ENCODE measurements at places on chromosomes 3 and 15. TPM values are rescaled to one million over a fixed set of nuclear protein-coding genes. Genes with fewer than 3 reads are reported as not detected.
A peak's percentile ranks its signal among the peaks of the same experiment; 100 is the strongest.

The SLC27A2 gene
- total RNA-seq: 1.3 TPM

The SENP8 gene
- total RNA-seq: 0.93 TPM

The ICE2 gene
- 66.4 TPM for total RNA-seq

The HDC gene
- not detected for total RNA-seq

The KNG1 gene
- not detected for total RNA-seq

The DAZL gene
- 0.51 TPM for total RNA-seq

The GP5 gene
- total RNA-seq: 1.3 TPM

- H3K4me3 ChIP-seq: no peak overlapping the region
- no peak overlapping the region for H3K27ac ChIP-seq
- DNase-seq: no peak
- no peaks in the 10 kb centered on the region for H3K27me3 ChIP-seq
These were observed 32.4 kb downstream of the PEAK1 start for GRCh38 chr15:77387365-77388105.

GRCh38 chr15:63089260-63090043 lies 32.2 kb upstream of the LACTB start:
- H3K36me3 ChIP-seq: no peaks in the 10 kb centered on the region
- H3K27ac ChIP-seq: no peak overlapping the region
- no peak overlapping the region for H3K4me3 ChIP-seq
- H3K4me1 ChIP-seq: peaks cover 9% of the 10 kb centered on the region
- no peak for DNase-seq
- peaks cover 6% of the 10 kb centered on the region for H3K27me3 ChIP-seq

- H3K36me3 ChIP-seq: peaks cover 24% of the 10 kb centered on the region
- no peak overlapping the region for H3K27ac ChIP-seq
- no peak overlapping the region for H3K4me3 ChIP-seq
- DNase-seq: peak; percentile 87
- no peaks in the 10 kb centered on the region for H3K27me3 ChIP-seq
These were observed 157.3 kb upstream of the BHLHE40 start for GRCh38 chr3:4821975-4822374.

GRCh38 chr3:156291272-156292123 lies 171.1 kb downstream of the KCNAB1 start:
- peak overlapping the region; percentile 34 for H3K4me3 ChIP-seq
- no peak overlapping the region for H3K27ac ChIP-seq
- H3K4me1 ChIP-seq: peaks cover 17% of the 10 kb centered on the region
- no peaks in the 10 kb centered on the region for H3K36me3 ChIP-seq

DNA sequence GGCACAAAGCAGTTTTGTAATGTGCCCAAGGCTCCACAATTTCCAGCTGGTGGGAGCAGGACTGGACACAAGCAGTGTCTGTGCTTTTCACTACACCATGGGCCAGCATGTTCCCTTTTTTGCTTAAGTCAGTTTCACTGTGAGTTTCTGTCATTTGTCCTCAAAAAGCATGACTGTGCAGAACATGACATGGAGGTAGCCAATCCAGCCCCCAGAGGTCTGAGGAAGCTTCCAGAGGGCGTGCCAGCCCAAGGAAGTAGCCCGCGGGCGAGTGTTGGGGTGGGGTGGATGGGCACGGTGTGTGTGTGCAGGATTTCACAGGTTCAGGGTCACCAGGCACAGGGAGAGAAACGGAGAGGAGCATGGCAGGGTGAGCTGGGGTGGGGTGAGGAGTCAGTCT lies 8.0 kb upstream of the EEFSEC start:
- no peak overlapping the region for H3K27ac ChIP-seq
- H3K36me3 ChIP-seq: no peaks in the 10 kb centered on the region
- DNase-seq: no peak

- no peaks in the 10 kb centered on the region for H3K27me3 ChIP-seq
- H3K36me3 ChIP-seq: no peaks in the 10 kb centered on the region
- H3K4me1 ChIP-seq: no peaks in the 10 kb centered on the region
- no peak overlapping the region for H3K27ac ChIP-seq
- DNase-seq: no peak
These were observed 215.8 kb downstream of the RYR3 start for GRCh38 chr15:33526532-33526931.

DNA sequence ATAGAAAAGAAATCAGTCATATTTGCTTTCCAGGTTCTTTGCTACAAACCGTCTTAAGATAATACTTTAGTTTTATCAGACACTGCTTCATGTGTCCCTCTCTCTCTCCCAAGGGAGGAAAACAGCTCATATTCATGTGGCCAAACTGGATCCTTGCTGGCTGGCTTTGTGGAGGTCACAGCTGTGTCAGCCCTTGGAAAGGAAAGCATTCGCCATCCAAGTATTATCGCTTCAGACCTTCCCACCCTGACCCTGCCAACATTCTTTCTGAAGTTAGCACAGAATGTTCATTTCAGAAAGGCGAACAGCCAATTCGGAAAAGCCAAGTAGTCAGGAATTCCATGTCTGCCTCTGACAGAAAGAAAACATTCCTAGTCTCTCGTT lies 213.6 kb downstream of the FEZF2 start:
- no peak for DNase-seq
- no peaks in the 10 kb centered on the region for H3K27me3 ChIP-seq
- no peak overlapping the region for H3K4me3 ChIP-seq
- no peaks in the 10 kb centered on the region for H3K4me1 ChIP-seq
- peak overlapping the region; percentile 60 for H3K27ac ChIP-seq
- no peaks in the 10 kb centered on the region for H3K36me3 ChIP-seq

GRCh38 chr3:31157047-31157694 lies 262.7 kb upstream of the GADL1 start:
- no peak for DNase-seq
- no peaks in the 10 kb centered on the region for H3K27me3 ChIP-seq
- no peak overlapping the region for H3K27ac ChIP-seq
- H3K4me3 ChIP-seq: no peak overlapping the region

DNA sequence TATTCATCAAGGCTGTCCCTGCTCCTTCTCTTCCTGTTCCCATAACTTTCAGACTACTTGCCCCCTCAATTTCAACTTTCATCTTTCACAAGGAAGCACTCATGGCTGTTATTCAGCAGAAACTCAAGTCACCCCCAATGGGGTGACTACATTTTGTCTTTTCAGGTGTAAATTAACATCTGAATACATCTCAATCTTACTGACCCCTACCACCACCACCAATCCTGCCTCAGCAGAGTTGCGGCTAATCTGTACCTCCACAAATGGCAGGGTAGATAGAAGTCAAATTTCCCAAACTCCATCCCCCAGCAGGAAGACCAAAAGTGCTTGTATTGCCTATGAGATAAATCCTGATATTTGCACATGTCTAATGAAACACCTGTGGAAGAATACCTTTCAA lies 19.2 kb downstream of the SOX2 start:
- no peak overlapping the region for H3K4me3 ChIP-seq
- no peak overlapping the region for H3K27ac ChIP-seq
- H3K4me1 ChIP-seq: peaks cover 19% of the 10 kb centered on the region
- DNase-seq: no peak

DNA sequence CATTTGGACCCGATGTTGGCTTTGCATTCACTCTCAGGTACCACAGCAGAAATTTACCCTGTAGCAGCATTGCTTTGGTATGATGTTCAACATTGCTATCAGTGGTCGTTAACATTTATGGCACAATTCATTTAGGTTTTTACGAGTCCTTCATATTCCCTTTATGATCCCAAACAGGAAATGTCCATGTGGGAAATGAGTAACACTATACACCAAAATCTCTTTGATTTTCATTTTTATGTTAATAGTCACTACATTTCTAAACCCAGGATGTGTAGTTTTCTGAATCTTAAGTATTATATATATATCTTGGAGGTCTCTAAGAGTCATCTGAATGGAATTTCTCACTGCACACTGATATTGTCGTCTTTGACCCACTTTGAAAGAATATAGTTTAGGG lies 78.5 kb upstream of the RBMS3 start:
- H3K36me3 ChIP-seq: no peaks in the 10 kb centered on the region
- no peak overlapping the region for H3K27ac ChIP-seq
- H3K4me3 ChIP-seq: no peak overlapping the region

GRCh38 chr15:70720228-70721016 lies 42.9 kb downstream of the UACA start:
- no peak for DNase-seq
- H3K27me3 ChIP-seq: no peaks in the 10 kb centered on the region
- peaks cover 34% of the 10 kb centered on the region for H3K4me1 ChIP-seq
- no peak overlapping the region for H3K4me3 ChIP-seq
- H3K27ac ChIP-seq: no peak overlapping the region

- H3K27me3 ChIP-seq: no peaks in the 10 kb centered on the region
- peaks cover 7% of the 10 kb centered on the region for H3K4me1 ChIP-seq
- no peak for DNase-seq
- H3K36me3 ChIP-seq: no peaks in the 10 kb centered on the region
These were observed 25.6 kb upstream of the MAP3K13 start for GRCh38 chr3:185337231-185337816.

DNA sequence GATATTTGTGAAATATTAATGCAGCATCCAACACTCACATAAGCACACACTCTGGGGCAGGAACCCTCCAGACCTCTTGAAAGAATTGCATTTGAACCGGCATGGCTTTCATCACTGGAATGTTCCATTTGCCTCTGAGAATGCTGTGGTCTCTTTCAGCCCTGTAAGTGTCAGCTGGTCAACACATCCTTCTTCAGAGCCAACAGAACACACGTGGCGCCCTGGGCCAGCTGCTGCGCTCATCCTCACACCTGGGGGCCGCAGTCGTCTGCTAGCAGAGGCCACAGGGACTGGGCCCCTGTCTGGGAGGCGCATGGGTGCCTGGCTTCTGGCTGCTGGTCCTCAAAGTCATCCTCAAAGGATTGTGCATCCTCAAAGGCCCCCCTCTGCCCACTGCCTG lies 71.4 kb upstream of the HERC1 start:
- peaks cover 68% of the 10 kb centered on the region for H3K4me1 ChIP-seq
- DNase-seq: peak; percentile 64
- H3K36me3 ChIP-seq: no peaks in the 10 kb centered on the region

GRCh38 chr15:31179693-31180092 lies 78.2 kb upstream of the TRPM1 start:
- peaks cover 12% of the 10 kb centered on the region for H3K4me1 ChIP-seq
- no peak for DNase-seq
- no peak overlapping the region for H3K27ac ChIP-seq
- no peaks in the 10 kb centered on the region for H3K27me3 ChIP-seq
- H3K4me3 ChIP-seq: no peak overlapping the region
